Cortex of kidney (tissue), 1 donor: ENCODE measurements at places on chromosomes 7 and 10.

- DNase-seq: no peak
These were observed 822.3 kb downstream of the PHTF2 start for GRCh38 chr7:78620920-78621319.

DNA sequence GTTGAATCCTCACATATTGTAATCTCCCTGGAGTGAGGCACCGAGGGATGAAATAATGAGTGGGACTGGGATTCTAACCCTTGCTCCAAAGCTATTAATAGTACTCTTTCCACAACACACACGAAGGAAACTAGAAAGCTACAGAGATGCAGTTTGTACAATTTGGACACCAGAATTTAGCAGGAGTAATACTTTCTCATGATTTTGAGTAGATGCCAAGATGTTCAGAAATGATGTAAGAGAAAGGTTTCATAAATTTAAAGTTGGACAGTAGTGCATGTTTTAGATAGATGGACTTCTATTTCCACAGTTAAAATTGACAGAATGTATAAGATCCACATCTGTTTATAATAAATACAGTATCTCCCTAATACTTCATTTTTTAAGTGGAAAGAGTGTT lies 46.5 kb downstream of the PRR15 start:
- no peak for DNase-seq

GRCh38 chr10:132710746-132711612 lies 75.0 kb downstream of the NKX6-2 start:
- no peak for DNase-seq

DNA sequence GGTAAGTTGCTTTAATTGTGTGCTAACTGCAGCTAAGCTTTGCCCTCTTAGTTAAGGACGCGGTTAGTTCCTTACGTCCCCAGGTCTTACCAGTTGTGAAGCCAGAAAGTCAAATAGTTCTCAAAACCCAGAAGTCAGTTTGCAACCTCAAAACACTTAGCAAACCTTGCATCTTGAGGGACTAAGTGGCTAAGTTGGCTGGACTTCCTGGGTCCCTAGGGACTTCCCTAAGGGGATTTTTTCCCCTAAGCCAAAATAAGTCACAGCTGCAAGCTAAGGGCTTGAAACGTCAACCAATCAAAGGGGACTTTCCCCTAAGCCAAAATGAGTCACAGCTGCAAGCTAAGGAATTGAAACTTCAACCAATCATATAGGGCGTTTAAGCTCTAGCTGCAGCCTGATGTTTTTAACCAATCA lies 36.2 kb upstream of the HECW1 start:
- no peak for DNase-seq

DNA sequence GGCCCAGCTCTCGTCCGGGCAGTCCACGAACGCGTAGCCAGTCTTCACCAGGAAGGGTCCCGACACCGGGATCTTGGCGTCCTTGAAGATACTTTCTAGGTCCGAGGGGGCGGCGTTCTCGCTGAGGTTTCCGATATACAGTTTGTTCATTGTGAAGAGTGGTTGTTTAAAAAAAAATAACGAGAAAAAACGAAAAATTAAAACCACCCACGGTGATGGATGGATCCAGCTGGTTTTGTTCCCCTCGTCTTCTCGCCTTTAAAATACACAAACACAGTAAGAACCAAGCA lies 385 bp downstream of the IGF2BP3 start:
- no peak for DNase-seq

DNA sequence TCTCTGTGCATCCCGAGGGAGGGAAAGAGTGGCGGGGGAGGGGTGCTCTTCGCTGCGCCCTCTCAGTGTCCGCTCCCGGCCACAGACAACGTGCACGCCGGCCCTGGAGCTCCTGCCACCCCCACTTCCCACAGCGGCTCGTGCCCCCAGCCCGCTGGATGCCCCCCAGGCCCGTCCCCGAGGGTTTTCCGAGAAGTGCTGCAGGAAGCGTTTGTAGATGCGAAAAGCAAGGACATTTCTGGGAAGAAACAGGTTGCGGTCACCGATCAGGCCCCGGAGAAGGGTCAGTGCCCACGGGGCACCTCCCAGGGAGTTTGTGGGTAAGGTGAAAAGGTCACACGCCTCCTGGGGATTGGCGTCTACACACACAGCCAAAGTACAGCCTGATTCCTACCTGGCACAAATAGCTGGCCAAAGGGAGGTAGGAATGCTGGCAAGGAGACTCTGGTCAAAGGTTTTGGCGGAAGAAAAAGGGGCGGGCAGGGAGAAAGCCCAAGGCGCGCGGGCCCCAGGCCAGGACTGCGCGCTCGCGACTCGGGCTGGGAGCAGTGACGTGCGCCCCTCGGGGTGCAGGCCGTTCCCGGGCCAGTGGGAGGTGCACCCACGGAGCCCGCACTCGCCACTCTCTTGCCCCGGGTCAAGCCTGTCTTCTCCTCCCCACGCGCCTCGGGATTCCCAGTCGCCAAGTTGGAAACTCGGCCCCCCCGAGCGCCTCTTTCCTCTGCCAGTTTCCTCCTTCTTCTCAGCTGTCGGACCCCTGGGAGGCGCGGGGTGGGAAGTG lies 1.5 kb upstream of the NRP1 start:
- DNase-seq: peak; percentile 29

- DNase-seq: no peak
These were observed 145.4 kb downstream of the BUB3 start for GRCh38 chr10:123299598-123299997.

DNA sequence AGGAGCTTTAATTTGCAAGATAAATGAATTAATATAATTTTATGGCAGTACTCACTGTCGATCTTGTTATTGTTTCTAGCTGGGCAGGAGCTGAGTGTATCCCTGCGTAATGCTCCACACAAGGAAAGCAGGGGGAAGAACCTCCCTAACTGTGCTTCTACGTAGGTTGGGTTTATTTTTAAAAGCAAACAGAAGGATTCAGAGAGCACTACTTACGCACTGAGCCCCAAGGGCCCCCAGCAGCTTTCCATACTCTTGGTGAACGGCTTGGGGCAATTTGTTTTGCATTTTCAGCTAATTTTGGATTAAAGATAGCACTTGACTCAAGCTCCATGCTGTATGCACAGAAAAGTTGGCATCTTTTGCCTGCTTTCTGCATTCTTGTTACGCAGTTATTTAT lies 9.6 kb downstream of the DUSP5 start:
- DNase-seq: no peak

DNA sequence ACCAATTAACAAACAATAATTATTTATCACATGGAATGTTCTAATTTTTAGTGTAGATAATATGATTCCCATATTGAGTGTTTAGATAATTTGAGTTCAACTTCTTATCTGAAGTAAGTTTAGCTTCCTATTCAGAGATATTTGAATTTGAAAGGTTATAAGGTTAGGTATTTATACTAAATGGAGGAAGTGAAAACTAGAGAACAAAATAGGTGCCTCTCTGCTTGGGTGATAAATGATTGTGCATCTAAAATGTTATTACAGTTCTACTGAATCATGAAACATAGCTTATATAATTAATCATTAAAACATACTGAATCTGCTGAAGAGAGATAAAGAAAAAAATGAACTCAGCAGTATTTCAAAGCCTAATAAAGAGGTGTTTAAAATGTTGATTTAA lies 1174.3 kb downstream of the XPNPEP1 start:
- no peak for DNase-seq

DNA sequence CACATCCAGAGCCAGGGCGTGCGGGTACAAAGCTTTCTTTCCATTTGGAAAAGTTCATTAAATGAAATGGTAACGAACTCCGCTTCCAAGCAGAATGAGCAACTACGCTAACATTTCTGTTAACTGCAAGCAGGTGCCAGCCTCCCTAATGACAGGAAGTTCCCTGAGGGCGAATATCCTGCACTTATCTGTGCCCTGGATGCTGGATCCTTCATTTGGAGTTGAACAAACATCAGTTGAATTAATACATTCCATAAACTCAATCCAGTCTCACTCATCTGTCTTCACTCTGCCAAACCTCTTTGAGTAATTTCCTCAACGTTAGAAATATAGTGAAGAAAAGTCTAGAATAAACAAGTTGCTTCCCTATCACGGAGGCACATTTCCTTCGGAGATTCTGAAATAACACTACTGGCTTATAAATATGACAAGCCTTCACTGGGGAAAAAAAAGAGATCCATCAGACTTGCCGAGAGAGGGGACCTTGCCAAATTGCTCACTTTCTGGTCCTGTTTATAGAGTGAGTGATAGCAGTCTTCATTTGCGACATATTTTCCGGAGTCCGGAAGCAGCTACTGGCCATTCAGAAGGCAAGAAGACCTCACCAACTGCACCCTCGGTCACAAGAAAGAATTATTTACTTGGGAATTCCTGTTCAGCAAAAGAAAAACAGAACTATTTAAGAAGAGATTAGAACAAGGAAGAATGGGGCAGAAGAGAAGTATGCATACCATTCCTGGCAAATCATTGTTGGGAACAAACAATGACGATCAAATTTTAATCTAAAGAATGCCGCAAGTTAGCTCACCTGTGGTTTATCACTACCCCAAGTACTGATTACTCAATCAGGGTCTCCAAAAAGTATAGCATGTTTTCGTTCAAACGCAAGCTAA lies 196.4 kb downstream of the FAM107B start:
- no peak for DNase-seq

DNA sequence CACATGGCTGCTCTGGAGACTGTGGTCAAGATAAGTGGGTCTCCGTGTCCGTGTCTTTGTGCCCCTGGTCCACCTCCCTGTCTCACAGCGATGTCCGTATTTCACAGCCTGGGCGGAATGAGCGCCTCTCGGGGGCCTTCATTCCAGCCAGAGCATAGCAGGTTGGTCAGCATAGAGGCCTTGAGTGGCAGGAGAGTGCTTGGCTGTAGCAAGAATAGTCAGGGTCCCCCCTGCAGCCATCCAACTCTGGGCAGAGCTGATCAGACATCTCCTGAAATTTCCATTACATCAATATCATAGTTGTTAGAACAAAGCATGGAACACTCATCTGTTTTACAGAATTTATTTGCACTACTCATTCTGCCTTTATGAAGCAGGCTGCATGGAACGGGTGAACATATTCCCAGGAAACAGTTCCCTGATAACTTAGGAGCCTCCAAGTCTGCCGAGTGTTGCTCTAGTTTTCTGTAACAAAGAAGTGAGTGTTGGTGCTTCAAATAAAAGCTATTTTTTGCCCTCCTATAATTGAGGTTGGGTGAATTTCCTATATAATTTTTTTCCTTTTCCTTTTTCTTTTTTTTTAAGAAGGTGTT lies 255.3 kb downstream of the INHBA start:
- DNase-seq: no peak

GRCh38 chr10:69398466-69398865 lies 18.3 kb downstream of the TACR2 start:
- DNase-seq: no peak
